ENCODE measurements at places on chromosomes 3 and 15.

- no peak for DNase-seq
Observed at GRCh38 chr15:40538976-40539375, 25.9 kb downstream of the CCDC32 start.

DNA sequence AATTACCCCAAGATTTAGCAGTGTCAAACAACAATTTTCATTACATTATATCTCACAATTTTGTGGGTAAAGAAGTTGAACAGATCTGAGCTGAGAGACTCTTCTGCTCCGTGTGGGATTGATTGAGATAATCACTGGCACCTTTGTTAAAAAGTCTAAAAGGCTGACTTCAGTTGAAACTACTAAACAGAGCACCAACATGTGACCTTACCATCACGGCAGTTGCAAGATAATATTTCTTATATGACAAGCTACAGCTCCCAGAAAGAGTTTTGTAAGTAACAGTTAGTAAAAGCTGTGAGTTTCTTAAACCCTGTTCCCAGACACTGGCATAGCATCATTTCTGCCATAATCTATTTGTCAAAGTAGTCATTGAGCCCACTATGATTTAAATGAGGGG is 25.0 kb downstream of the CGGBP1 start:
- no peak for DNase-seq

DNA sequence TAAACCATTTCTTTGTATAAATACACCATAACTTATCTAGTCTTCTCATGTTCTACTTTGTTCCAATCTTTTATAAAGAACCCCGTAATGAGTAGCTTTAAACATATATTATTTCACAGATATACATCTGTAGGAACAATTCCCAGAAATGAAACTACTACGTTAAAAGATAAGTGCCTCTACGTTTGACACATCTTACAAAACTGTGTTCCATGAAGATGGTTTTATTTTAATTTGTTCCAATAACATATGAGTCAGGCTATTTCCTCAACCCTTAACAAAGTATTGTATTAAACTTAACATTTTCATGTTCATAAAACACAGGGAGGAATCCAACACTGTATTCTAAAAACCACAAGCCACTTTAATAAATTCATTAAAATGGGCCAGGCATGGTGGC is 52.9 kb downstream of the TRPM7 start:
- DNase-seq, result no peak

- no peak for DNase-seq
Observed at GRCh38 chr3:16803019-16803418, 81.7 kb upstream of the PLCL2 start.

- DNase-seq, result no peak
Observed at GRCh38 chr3:79285380-79285779, 482.4 kb downstream of the ROBO1 start.

DNA sequence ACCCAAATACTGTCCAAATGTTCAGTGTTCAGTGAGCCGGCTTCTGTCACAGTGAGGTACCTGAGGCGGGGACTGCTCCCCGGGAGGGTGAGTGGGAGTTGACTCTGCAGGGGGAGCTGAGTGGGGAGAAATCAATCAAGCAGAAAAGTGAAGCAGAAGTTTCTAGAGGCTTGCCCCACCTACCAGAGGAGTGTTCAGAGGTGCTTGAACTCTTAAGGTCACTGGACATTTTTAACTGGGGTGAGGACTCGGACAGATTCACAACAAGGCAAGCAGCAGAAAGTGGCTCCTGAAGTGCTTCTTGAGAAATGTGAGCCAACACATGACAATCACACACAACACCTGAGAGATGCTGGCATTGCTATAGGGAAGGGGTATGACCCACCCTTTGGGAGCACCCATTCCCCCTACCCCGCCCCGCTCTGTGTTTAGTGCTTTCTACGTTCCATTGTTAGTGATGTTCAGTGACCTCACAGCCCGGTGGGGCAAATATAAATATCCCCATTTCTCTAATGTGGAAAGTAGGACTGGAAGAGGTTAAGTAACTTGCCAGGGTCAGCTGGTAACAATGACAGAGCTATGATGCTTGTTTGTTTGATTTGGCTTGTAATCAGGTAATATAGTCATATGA is 48.6 kb upstream of the AKAP13 start:
- DNase-seq, result no peak

GRCh38 chr3:72077473-72078259 is 292.7 kb upstream of the PROK2 start:
- peak; percentile 43 for DNase-seq

DNA sequence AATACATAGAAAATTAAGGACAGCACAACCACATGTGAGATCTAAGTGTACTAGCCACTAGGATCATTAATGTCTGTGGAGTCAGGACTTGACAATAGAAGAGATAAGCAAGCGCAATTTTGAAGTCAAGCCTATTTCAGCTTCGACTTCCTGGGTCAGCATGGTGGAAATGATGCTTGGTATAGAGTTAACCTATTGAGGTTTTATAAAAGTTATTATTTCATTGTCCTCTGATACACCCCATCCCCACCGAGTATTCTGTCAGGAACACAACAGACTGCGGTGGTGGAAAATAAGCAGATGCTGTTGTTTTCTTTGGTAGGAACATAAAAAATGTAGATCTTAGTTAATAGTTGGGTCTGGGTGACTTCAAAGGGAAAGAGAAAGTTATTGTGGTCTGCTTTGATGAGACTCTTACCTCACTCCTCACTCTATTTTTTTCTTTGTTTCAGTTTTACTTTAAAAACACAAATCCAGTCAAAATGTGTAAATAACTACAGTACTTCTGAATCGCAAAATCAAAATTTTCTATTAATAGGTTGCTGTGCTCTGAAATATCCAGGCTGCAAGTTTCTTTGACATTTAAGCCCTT is 82.1 kb downstream of the IL5RA start:
- DNase-seq, result no peak

DNA sequence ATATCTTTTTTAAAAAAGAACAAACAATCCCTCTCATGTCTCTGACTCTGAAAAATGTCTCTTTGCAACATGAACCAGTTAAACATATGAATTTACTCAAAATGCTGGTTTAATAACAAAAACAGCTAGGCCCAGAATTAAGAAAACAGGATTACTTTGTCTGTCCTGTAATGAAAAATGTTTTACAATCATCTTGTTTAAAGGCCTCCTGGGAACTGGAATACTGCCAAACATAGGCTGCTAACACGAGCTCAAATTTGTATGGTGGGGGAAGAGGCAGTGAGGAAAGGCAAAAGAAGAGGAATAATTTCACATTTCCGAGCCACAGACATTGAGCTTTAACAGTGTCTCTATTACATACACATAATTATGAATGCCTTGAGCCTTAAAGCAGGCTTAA is 61.7 kb upstream of the PPIB start:
- no peak for DNase-seq

GRCh38 chr3:97899331-97899730 is 72.9 kb downstream of the RIOX2 start:
- DNase-seq, result no peak

GRCh38 chr3:33490641-33491241 is 50.5 kb upstream of the UBP1 start:
- DNase-seq, result no peak

DNA sequence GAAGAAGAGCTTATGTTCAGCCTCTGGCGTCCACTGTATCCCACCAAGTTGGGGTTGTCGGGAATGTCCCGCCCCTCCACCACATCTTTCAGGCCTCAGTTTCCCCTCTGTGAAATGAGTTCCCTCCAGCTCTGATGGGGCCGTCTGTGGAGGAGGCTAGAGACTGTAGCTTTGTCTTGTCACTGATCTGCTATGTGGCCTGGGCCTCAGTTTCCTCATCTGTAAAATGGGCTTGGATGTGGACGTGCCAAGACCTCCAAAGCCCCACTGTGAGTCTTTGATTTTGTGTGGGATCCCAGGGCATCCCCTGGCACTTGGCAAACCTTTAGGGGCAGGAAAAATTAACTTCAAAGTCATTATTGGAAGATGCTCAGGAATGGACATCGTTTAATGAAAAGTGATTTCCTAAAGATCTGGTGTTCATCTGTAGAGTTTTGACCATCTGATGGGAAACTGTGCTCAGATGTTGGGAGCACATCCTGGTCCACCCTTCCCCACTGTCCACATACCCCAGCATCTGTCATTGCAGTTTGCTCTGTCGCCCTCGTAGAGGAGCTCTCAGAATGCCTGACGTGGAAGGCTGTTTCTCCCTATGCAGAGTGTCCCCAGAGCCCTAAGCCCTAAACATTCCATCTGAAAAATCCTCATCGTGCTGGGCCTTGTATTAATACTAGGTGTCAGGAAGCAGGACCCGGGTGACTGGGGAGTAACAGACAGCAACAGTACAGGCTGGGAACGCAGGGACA is 28.5 kb downstream of the SLC6A6 start:
- no peak for DNase-seq

- no peak for DNase-seq
Observed at GRCh38 chr3:172516318-172517214, 6.7 kb downstream of the TNFSF10 start.

DNA sequence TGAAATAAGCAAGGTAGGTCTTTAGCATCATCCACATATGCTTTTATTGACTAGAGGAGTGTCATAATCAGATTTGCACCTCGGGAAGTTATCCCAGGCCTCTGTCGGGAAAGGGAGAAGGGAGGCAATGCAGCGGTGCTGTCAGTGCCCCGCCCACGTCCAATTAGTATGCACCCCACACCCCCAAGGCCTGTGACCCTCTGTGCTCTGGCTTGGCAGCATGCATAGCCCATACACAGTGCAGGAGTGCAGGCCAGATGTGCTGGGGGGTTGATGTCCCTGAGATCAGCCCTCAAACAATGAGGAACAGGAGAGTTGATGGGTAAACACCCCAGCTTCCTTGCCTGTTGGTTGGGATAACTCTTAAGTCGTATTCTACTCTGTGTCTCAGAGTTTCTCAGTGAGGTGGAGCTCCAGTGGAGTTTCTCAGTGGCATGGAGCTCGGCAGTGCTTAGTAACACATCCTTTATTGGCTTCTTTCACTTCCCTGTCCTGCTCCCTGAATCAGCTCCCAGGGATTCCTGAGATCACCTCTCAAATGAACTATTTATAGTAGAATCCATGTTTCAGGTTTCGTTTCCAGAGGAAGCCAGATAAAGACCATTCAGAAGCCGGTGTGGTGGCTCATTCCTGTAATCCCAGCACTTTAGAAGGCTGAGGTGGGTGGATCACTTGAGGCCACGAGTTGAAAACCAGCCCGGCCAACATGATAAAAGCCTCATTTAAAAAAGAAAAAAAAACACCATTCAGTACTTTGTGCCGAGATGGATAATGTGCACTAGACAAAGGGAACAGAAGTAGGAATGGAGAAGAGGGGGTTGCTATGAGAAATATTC is 26.7 kb upstream of the NDUFB4 start:
- no peak for DNase-seq

- DNase-seq, result no peak
Observed at GRCh38 chr3:121998611-121999473, 23.2 kb downstream of the ILDR1 start.

GRCh38 chr15:79372428-79372827 is 59.7 kb upstream of the MINAR1 start:
- DNase-seq, result no peak

DNA sequence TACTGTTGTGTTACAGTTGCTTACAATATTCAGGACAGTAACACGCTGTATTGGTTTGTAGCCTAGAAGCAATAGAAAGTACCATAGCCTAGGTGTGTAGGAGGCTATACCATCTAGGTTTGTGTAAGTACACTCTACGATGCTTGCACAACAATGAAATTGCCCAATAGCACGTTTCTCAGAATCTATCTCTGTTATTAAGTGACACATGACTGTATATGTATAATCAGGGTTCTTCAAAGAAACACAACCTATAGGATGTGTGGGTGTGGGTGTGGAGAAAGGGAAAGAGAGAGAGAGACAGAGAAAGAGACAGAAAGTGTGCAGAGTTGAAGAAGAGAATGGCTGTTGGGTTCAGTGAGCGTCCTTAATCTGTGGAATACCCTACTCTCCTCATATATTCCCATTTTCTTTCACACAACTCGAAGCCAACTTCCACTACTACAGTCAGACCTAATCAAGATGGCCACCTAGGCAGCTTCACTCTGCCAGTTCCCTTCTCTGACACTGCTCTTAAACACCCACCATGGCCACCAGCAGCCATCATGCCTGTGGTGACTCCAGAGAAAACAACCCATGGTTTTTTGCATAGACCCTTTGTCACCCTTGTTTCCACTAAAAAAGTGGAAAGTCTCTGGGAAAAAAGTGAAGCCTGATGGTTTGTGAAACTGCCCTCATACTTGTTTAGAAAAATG is 5.8 kb upstream of the PPP4R2 start:
- no peak for DNase-seq

GRCh38 chr3:126955004-126955790 is 27.7 kb upstream of the PLXNA1 start:
- no peak for DNase-seq
